A549 (cell line): ENCODE measurements at places on chromosomes 5 and 9.

GRCh38 chr5:96235008-96235910 lies 197.8 kb downstream of the PCSK1 start:
- no peak for DNase-seq

- DNase-seq, result no peak
Observed at GRCh38 chr5:53779541-53779981, 219.1 kb downstream of the NDUFS4 start.

GRCh38 chr9:86953181-86953580 lies 5.9 kb upstream of the GAS1 start:
- no peak for DNase-seq

DNA sequence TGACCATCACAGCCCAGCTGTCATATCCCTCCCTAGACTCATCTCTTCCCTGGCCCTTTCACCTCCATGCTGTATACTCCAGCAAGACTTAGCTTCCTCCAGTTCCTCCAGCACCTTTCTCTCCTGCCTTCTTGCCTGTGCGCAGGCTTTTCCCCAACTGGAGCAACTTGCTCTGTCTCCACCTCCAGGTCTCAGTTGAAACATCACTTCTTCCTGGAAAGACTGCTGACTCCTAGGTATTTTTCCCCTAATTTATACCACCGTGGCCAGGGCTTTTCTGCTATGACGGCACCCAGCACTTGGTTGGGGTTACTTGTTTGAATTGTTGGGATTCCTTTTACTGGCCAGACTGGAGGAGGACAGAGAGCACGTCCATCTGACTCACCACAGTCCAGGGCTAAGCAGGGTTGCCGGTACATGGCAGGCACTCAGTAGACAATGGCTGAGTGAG lies 67.5 kb downstream of the KCNIP1 start:
- peak; percentile 73 for DNase-seq

DNA sequence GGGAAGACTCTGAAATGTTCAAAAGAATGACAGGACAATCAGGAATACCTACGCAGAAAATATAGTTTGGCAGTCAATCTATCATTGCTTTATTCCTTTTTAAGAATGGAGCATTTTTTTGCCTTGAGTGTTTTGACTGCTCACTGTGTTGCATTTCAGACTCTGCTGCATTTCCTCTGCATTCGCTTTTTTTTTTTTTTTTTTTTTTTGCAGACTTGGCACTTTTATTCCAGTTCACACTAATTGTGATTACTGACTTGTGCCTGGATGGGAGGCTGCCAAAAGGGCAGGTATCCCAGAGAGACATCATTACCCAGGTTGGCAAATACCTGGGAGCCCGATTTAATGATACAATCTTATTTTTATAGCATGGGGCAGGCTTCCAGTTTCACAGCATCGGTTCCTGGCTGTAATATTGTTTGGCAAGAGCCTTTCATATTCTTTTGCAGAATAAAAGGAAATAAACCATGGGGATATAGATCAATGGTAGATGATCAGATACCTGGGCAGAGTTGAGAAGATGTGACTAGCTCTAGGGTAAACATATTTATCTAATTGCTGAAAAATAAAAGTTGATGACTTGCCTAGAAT lies 1132.6 kb downstream of the MAT2B start:
- no peak for DNase-seq

DNA sequence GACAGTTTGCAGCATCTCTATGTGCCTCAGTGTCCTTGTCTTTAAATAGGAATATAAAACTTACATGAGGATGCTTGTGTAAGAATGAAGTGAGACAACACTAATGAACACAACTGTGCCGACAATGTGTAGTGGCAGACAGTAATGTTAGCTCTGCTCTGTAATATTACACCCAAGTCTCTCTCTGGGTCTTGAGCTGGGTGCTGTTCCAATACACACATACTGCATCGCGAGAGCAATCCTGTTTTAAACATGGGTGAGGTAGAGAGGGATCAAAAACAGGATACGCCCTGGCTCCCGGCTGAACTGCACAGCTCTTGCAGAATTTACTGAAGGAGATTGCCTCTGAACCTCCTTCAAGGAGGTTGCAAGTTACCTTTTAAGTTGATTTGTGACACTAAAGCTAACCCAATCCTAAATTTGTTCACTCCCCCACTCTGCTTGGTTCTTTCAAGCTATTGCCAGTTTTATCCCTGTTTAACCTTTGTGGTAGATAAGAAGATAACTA lies 155.2 kb upstream of the ISL1 start:
- DNase-seq, result no peak

DNA sequence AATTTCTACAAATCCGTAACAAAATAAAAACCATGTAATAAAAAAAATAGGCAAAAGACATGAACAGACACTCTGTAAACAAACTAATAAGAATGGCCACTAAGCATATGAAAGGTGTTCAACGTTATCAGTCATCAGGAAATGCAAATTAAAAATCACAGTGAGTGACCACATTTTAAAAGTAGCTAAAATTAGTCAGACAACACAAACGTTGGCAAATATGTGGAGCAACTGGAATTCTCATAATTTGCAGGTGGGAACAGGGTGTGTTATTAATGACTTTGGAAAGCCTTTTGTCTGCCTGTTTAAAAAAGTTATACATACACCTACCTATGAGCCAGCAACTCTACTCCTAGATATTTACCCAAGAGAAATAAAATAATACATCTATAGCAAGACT lies 164.4 kb downstream of the RMI1 start:
- no peak for DNase-seq

- no peak for DNase-seq
Observed at GRCh38 chr9:128251732-128252100, 24.1 kb downstream of the GOLGA2 start.

- DNase-seq, result no peak
Observed at GRCh38 chr5:3929799-3930198, 334.2 kb downstream of the IRX1 start.

DNA sequence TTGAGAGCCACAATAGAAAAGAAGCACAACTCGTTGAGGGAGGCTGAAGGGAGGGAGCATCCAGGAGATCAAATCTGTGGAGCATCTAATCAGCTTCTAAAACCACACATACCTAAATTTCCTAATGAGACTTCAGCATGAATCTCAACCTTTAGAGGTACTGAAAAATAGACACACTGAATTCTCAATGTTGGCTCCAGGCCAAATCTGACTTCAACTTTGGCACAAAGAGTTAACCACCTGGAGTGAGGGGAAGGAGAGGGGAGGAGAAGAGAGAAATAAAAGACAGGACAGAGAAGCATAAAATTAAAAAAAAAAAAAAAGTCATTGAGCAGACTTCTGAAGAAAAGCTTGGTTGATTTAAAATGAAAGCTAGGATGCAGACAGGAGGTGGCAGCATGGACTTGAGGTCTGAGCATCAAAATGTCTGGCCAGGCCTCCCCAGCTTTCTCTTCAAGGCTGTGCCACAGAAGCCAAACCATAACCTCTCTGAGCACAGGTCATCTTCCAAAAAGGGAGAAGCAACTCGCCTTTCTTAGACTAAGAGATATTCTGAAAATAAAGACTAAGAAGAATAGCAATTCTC lies 205.6 kb downstream of the DENND1A start:
- DNase-seq, result no peak

DNA sequence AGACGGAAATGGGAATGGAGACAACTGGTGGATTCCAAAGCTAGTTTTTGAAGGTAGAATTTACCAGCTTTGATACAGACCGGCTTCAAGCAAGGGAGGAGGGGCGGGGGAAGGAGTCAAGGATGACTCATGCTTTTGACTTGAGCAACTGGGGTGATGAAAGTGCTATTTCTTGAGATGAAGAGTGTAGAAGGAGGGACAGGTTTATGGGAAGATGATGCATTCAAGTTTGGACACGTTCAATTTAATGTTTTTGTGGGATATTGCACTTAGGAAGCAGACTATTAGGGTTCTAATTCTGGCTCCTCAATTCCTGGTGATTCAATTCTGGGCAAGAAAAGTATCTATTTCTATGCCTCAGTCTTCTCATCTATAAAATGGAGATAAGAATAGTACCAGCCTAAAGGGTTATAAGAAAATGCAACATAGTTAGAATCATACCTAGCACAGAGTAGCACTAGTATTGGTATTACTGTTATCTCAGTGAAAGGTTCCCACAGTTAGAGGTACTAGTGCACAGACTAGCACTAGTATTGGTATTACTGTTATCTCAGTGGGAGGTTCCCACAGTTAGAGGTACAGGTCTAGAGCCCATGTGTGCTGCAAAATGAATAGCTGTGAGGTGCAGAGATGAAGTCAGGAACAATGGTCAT lies 4.6 kb downstream of the NIPAL4 start:
- peak; percentile 69 for DNase-seq

GRCh38 chr9:123248630-123249029 lies 19.8 kb downstream of the STRBP start:
- DNase-seq, result no peak
